B cell (primary cell): ENCODE measurements at places on chromosomes 5 and 9. TPM values are rescaled to one million over a fixed set of nuclear protein-coding genes. Genes with fewer than 3 reads are reported as not detected.
A peak's percentile ranks its signal among the peaks of the same experiment; 100 is the strongest.

DNA sequence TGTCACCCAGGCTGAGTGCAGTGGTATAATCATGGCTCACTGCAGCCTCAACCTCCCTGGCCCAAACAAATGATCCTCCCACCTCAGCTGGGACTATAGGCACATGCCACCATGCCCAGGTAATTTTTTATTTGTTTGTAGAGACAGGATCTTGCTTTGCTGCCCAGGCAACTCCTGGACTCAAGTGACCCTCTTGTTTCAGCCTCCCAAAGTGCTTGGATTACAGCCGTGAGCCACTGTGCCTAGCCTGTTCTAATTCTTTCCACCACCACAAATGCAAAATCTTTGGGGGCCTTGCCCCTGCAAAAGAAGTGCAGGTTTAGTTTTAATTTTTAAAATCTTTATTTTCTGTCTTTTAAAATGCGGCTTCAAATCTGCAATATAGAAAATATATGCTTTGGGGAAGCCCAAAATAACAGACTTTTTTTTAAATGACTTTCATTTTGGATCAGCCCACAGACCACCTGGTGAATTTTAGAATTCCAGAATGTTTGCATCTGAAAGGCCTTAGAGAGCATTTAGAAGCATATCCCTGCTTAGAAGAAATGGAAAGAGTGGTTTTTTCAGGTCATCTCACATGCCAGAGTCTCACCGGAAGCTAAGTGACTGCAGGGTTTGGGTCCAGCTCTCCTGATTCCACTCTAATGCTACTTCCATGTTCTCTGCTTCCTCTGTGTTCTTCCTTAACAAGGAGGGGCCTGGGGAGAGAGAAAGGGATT, 111.4 kb upstream of the FER start:
- DNase-seq: no peak

DNA sequence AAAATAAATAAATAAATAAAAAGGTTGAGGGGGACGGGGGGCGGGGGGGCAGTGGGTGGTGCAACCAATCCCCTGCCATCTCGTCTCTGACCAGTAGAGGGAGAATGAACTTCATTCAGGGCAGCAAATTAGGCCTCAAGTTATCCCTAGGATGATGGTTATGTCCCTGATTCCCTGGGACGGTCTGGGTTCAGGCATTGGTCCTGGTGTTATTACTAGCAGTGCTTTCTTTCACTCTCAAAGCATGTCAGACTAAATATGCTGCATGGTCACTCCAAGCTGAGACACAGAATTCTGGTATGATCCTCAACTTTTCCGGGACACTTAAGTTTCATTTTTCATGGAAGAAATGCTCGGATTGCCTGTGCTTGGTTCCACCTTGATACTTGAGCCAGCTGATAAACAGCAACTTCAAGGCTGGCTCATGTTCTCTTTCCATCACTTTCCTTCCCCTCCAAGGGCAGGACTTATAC, 59.4 kb downstream of the DAP start:
- DNase-seq: peak; percentile 56

PPP2R2B gene
- 0.03 and 0.06 TPM in 2 replicates for polyA plus RNA-seq

- DNase-seq: peak; percentile 17
These were observed 34.5 kb upstream of the SLC46A2 start for GRCh38 chr9:112925058-112925641.

DNA sequence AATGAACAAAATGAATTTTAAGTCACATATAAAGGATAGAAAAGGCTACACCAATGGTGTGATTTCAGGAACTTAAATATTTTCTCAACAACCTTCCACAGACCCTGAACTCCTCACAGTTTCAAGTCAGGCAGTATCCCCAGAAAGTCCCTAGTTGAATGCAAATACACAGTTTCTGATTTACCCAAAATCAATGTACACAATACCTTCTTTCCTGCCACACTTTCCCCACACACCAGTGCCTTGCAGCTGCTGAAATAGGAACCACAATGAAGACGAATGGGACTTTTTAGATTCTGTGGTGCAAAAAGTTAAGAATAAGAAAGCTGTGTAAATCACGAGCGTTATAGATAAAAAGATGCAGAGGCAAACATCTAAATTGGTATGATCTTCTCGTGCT, 552.4 kb upstream of the MEF2C start:
- peak; percentile 77 for DNase-seq

- peak; percentile 95 for DNase-seq
These were observed at the start of gene ST8SIA4 for GRCh38 chr5:100903039-100903887. TSS of gene ST8SIA4 (minus strand) at chr5:100903282. CDS start at chr5:100902955, 327 bp downstream.

GRCh38 chr9:95513711-95514110, 3.1 kb downstream of the PTCH1 start:
- DNase-seq: no peak

DNA sequence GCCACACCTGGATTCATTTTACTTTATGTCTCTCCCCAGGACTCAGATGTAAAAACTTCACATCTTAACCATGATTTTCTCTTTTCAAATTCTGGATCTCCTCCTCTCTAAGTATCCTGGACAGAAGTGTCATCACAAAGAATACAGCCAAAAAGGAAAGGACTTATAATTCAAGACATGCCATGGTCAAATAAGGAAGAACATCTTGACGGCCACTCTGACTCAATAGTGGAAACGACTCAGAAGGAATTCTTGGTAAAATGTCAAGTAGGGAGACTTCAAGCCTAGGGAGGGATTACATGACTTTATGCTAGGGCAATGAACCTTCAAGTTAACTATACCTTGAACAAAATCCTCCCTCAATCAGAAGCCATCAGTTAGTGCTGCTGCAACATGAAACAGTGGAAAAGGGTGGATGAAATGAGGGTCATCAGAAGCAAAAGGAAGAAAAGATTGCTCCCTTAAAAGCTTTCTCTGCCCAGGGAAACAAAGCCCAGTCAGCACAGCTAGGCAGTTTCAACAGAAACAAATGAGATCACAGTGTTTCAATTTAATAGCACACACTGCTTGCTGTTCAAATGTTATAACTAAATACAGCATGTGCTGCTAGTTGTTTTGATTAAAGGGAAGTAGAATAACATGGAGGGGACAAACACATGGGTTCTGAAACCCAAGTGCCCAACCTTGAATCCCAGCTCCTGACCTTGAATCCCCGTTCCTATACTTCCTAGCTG, 101.4 kb downstream of the LPAR1 start:
- no peak for DNase-seq

- no peak for DNase-seq
These were observed 309.6 kb downstream of the EPB41L4A start for GRCh38 chr5:112109331-112110007.

GRCh38 chr9:34349324-34349723, 20.0 kb downstream of the NUDT2 start:
- DNase-seq: no peak

GRCh38 chr5:73591102-73591695, 25.7 kb downstream of the UTP15 start:
- DNase-seq: peak; percentile 74

CAMK2A gene
- polyA plus RNA-seq: not detected in 2 replicates

- DNase-seq: no peak
These were observed 63.5 kb upstream of the HAND1 start for GRCh38 chr5:154541553-154541952.

PSD2 gene
- polyA plus RNA-seq: 0.10 and 0.14 TPM in 2 replicates

DNA sequence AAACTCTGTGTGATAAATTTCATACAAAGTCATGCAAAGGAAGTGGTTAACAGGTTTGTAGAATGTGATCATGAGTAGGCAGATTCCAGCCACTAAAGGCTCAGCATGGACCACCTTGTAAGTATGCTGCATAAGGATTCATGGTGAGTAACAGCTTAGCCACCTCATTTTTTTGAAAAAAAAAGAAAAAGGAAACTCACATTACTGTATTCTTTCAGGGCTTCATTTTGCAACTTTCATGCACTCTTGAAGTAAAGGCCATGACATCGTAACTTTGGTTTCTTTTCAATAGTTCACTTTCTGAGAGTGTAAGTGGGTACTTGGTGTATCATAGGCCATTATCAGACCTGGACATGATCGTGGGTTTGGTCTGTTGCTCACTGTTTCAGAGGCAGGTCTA, 175.1 kb downstream of the PCSK1 start:
- DNase-seq: no peak

- no peak for DNase-seq
These were observed 280.2 kb downstream of the CDK5RAP2 start for GRCh38 chr9:120299785-120300184.

- DNase-seq: no peak
These were observed 160.4 kb downstream of the ESM1 start for GRCh38 chr5:54825005-54825404.

DNA sequence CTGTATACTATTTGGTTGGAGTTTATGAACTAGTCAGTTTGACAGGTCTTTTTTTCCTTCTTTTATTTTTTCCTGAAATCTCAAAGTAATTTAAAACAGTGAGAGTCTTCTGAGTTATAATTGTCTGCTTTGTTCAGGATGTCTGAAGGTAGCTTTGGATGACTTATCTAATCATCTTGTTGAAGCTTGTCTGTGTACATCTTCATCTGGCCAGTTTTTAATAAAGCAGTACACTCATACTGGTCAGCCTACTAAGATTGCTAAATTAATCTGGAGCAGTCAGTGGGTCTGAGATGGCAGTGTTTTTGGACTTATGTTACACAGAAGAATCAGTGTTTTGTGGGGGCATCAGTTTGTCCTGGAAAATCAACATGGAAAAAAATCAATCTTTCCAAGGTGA, 482.4 kb downstream of the CDH10 start:
- no peak for DNase-seq
